MCF 10A (cell line): ENCODE measurements at places on chromosomes 7 and 10. TPM values are rescaled to one million over a fixed set of nuclear protein-coding genes. Genes with fewer than 3 reads are reported as not detected.

Gene GIMAP5
- not detected in 2 replicates for total RNA-seq

DNA sequence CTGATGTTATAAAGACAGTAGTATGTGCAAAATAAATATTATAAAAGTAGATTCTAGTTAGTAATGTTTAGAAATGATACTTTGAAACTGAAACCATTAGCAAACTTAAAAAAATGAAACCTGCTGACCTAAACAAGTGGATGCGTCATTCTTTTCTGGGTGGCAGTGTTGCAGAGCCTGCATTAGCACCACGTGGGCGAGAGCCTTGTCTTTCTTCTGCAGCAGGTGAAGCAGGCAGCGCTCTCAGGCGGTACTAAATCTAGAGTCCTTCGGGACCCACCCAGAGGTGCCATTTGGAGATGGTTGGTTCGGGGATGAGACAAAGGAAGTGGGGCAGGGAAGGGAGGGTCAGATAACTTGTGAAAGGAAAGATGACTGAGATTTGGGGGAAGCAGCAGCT is 759.1 kb upstream of the IGFBP3 start:
- H3K27ac ChIP-seq, result no peak overlapping the region
- H3K27me3 ChIP-seq, result no peaks in the 10 kb centered on the region
- DNase-seq, result peak; percentile 52
- H3K4me3 ChIP-seq, result no peak overlapping the region

DNA sequence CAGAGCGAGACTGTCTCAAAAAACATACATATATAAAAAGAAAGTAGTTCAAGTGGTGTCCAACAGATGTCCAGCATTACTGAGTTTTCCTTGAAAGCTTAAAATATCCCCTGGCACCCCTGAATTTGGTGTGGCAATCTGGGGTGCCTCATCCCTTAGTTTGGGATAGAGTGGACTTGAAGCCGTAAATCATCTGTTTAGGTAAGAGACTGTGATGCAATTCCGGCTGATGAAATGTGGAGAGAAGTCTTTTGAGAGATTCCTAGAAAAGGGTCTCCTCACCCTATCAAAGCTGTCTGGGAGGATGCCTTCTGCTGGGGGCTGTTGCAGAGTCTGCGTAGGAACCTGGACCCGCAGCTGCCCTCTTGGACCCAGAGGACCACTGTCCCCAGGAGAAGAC is 408.0 kb downstream of the RPS24 start:
- H3K27me3 ChIP-seq, result peaks cover 41% of the 10 kb centered on the region
- H3K4me1 ChIP-seq, result no peaks in the 10 kb centered on the region
- H3K4me3 ChIP-seq, result no peak overlapping the region
- H3K27ac ChIP-seq, result no peak overlapping the region
- H3K36me3 ChIP-seq, result no peaks in the 10 kb centered on the region

DNA sequence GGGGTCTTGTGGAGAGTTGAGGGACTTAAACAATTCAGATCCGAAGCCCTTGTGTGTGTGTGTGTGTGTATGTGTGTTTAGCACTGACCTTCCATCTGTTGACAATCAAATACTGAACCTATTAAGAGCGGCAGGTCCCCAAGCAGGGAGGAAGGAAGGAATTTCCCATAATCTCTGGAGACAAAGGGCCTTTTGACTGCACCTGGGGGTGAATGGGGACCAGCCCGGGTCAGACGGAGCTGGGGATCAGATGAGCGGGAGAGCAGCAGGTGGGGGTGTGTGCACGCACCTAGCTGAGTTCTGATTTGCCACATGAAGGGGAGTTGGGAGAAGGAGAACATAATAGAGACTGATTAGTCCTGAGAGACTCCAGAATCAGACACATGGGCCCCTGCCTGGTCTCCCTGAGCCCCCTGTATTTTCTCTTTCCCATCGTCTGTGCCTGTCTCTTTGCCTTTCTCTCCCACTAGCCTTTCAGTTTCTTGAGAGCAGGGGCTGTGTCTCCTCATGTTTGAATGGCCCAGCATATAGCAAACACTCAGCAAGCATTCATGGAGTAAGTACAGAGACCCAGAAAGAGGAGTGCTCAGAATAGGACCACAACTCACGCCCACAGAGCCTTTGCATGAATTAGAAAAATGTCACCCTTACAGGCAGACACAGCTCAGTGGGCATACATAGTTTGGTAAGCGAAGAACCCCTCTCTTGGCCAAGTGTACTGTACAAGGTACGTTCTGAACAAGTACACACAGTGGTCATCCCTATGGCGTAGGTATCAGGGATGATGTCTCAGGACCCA is 288.3 kb upstream of the HABP2 start:
- no peak overlapping the region for H3K4me3 ChIP-seq
- H3K27ac ChIP-seq, result no peak overlapping the region
- no peaks in the 10 kb centered on the region for H3K4me1 ChIP-seq
- H3K27me3 ChIP-seq, result peaks cover 73% of the 10 kb centered on the region

Gene GNB2
- total RNA-seq, result 196 and 201 TPM in 2 replicates

Gene ADGRA1
- not detected in 2 replicates for total RNA-seq

- H3K27me3 ChIP-seq, result no peaks in the 10 kb centered on the region
- no peak for DNase-seq
- H3K4me1 ChIP-seq, result peaks cover 10% of the 10 kb centered on the region
- peak overlapping the region; percentile 64 for H3K27ac ChIP-seq
These were observed 16.7 kb downstream of the CAMK2B start for GRCh38 chr7:44308596-44309270.

Gene PHYHIPL
- not detected in 2 replicates for total RNA-seq

DNA sequence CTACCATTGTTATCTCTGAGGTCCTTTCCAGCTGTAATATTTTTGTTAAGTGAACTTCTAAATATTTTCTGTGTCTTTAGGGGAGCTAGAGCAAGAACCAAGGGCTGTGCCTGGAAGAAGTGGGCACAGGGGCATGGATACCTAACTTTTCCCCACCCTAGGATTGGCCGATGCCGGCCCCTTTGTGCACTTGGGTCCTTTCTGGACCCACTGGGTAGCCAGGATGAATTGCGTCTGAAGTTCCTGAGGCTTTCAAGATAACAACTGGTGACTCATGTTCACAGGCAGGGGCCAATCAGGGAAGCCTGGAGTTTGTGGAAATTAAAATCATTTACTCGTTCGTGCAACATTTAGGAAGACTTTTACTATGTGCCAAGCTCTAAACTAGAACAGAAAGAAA is 758 bp downstream of the DPCD start:
- peak overlapping the region; percentile 93 for H3K4me3 ChIP-seq
- H3K36me3 ChIP-seq, result no peaks in the 10 kb centered on the region

GRCh38 chr7:102272075-102272916 is 14.4 kb upstream of the SH2B2 start:
- H3K27ac ChIP-seq, result no peak overlapping the region
- no peak overlapping the region for H3K4me3 ChIP-seq
- DNase-seq, result peak; percentile 84
- H3K4me1 ChIP-seq, result peaks cover 13% of the 10 kb centered on the region
- no peaks in the 10 kb centered on the region for H3K36me3 ChIP-seq

Gene C10orf105
- not detected in 2 replicates for total RNA-seq

DNA sequence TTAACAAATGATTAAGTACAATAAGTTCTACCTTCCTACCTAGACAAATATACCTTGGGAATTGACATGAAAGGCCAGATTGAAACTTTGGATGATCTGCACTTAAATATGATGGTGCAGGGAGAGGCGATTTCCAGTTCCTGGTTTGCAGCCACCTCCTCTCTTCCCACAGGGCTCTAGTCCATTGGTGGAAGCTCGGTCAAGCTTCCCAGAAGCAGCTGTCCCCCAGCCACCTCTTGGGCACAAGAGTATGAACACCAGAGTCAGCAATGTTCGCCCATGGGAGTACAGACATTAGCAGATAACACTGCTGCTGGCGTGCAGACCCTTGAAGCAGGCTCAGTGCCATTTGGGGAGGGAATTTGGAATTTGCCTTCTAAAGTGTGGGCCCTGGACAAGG is 1.5 kb upstream of the CPVL start:
- no peak for DNase-seq
- no peak overlapping the region for H3K4me3 ChIP-seq
- H3K36me3 ChIP-seq, result no peaks in the 10 kb centered on the region
- no peaks in the 10 kb centered on the region for H3K27me3 ChIP-seq

Gene ATOH7
- not detected in 2 replicates for total RNA-seq

- no peaks in the 10 kb centered on the region for H3K36me3 ChIP-seq
- H3K27ac ChIP-seq, result no peak overlapping the region
- no peak for DNase-seq
- H3K4me3 ChIP-seq, result no peak overlapping the region
- H3K4me1 ChIP-seq, result no peaks in the 10 kb centered on the region
- H3K27me3 ChIP-seq, result no peaks in the 10 kb centered on the region
These were observed 738.0 kb upstream of the GALNT17 start for GRCh38 chr7:70393956-70394355.

DNA sequence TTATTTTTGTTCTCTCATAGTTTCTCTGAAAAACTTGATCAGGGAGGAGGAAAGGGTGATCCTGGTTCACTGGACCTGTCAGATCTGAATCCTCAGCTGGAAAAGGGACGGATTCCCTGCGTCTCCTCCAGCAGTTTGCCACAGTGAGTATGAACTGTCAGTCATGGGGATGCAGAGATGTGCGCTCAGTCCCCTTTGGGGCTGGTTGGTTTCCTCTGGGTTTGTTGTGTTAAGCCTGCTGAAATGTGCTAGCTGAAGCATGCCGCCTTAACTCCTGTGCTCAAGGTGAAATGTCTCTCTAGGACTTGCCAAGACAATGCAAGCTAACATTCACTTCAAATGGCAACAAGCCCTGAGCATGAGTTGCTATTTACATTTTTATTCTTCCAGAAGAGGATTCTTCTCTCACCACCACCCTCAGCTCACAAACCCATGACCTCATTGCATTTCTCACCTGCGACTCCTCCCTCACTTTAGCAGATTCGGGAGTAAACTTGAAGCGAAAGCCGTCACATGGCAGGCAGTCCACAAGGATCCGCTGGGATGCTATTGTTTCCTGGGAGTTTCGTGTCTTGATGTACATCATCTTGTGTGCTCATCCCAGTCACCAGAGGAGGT is 192.9 kb upstream of the FZD8 start:
- no peaks in the 10 kb centered on the region for H3K27me3 ChIP-seq
- H3K36me3 ChIP-seq, result no peaks in the 10 kb centered on the region
- no peak for DNase-seq
- H3K4me1 ChIP-seq, result no peaks in the 10 kb centered on the region
- H3K4me3 ChIP-seq, result no peak overlapping the region

DNA sequence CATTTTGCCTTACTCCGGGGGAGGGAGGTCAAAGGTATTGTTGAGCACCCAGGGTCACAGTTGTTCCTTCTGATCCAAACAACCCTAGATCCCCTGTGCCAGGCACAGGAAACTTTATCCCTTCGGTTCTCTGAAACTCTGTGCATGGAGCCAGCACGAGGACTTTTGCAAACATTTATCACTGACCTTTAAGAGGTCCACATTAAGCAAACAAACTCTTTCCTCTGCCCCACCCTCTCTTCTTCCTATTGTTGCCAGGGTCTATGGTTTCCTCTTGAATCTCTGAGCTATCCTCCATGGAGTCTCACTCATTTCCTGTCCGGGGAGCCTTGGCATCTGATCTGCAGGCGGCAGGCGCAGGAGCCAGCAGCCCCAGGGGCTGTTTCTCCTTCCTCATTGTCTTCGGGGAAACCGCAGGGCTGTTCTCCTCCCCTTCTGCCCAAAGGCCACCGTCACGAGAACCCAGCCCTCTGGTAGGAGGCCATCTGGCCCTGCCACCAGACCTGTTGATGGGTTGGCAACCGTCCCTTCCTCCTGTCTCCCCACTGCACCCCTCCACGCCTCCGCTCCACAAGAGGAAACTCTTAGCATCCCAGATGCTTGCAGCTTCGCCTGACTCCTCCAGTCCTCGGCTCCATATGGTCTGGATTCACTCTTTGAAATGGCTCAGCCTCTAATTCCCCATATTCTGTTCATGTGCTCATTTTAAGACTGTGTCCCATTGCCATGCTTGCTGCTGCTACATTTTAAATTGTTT is 327.3 kb upstream of the NRP1 start:
- H3K36me3 ChIP-seq, result no peaks in the 10 kb centered on the region
- H3K27ac ChIP-seq, result no peak overlapping the region
- H3K4me1 ChIP-seq, result peaks cover 14% of the 10 kb centered on the region
- H3K27me3 ChIP-seq, result no peaks in the 10 kb centered on the region
- peak; percentile 86 for DNase-seq

DNA sequence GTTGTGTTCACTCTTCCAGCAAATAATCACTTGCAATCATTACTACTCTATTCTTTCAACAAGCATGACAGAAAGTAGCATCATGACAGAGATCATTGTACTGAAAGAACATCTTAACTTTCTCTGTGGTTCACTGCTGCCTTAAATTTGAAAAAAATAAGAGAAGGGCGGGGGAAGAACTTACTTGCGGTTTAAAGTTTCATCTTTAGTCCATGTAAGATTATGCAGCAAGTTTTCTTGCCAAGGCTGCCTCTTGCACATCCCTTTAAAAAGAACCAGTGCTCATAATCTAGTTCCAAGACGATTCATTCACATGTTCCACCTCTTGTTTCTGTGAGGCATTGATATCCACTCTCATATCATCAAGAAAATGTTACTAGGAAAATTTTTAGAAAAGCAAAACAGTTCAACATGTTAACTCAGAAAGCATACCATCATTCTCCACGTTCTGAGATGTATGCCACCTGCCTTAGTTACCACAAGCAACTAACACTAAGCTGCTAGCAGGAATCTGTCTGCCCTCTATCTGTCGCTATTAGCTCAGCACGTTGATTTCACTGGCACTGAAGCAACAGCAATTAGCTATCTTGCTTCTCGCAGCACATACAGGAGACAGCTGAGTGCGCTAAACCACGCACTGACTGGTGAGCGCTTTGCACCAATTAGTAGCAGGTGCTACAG is at the start of gene PCDH15:
Gene PCDH15 (minus strand): TSS at position 491 of the 681 bp plus-strand sequence. CDS start 136,969 bp downstream, outside the sequence.
- no peak within 1 kb of the TSS for H3K4me3 ChIP-seq
- no peaks in the 10 kb centered on the region for H3K36me3 ChIP-seq
- no peak within 1 kb of the TSS for H3K27ac ChIP-seq
- DNase-seq, result peak; percentile 46
- peaks cover 5% of the 10 kb centered on the region for H3K4me1 ChIP-seq

DNA sequence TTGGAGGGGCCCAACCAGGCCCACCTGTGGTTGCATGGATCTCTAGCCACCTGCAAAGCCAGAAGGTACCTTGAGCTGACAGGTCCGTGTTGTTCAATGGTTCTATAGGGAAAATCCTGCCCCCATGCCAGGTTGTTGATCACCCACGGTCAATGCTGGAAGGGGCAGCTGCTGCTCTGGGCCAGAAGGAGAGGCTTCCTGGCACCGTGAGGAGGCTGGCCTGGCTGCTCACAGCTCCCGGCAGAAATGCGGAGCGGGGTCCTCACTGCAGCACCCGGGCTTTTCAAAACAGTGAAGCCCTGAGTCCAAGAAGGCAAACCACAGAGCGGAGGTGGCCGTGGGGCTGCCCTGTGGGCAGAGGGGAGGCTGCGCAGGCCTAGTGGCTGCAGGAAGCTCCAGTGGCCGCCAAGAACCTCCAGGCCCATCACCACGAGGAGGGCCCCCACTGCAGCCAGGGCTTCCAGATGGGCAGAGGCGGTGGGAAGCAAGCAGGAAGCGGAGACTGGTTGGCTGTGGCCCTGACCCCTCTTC is 25.0 kb upstream of the GPR146 start:
- peaks cover 25% of the 10 kb centered on the region for H3K36me3 ChIP-seq
- no peaks in the 10 kb centered on the region for H3K27me3 ChIP-seq
- H3K4me1 ChIP-seq, result no peaks in the 10 kb centered on the region
- DNase-seq, result no peak
- H3K27ac ChIP-seq, result no peak overlapping the region

Gene ASB10
- total RNA-seq, result not detected in 2 replicates
